ENCODE measurements at places on chromosomes 12 and 14.

- DNase-seq, result no peak
Measured at GRCh38 chr12:127169321-127170181, 1097.4 kb upstream of the TMEM132C start.

GRCh38 chr14:75066691-75067090 lies 2.8 kb upstream of the ZC2HC1C start:
- DNase-seq, result no peak

GRCh38 chr12:20883288-20883687 lies 72.8 kb downstream of the SLCO1B3 start:
- DNase-seq, result no peak

DNA sequence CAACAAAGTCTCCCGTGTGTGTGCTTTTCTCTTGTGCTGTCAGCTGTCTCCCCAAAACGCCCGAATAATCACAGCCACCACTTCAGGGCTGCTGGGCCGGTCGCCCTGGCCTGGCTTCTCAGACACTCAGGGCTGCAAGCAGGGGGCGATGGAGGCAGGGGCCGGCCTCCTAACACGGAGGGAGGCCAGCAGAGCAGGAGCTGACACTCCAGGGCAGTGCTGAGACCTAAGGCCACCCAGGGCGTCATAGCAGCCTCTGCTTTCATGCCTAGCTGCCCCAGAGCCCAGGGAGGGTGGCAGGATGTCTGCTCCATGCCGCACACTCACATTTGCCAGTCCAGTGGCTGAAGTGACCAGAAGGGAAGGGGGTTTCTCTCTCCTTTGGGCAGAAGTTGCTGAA lies 25.6 kb downstream of the STX2 start:
- no peak for DNase-seq

- DNase-seq, result no peak
Measured at GRCh38 chr14:54856152-54856551, 46.5 kb downstream of the GCH1 start.

DNA sequence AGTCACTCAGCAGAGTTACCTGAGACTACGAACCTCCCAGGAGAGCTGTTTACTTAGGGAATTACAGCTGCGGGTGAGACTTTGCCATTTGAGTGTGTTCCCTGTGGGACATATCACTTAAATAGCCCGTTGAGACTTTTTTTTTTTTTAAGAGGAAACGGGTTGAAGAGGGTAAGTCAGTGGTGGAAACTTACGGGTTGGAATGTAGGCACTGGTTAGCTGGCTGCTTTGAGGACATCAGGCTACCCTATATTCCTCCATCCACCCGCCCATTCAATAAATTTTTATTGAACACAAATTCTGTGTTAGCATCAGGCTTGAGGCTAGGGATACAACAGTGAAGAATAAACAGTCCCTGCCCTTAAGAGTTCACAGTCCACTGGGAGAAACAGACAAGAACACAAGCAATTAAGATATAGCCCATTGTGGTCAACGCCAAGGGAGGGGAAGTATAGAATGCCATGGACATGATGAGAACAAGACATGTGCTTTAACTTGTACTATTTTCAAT lies 88.1 kb upstream of the CPSF6 start:
- no peak for DNase-seq

- no peak for DNase-seq
Measured at GRCh38 chr12:74957634-74958033, 252.0 kb downstream of the KCNC2 start.

DNA sequence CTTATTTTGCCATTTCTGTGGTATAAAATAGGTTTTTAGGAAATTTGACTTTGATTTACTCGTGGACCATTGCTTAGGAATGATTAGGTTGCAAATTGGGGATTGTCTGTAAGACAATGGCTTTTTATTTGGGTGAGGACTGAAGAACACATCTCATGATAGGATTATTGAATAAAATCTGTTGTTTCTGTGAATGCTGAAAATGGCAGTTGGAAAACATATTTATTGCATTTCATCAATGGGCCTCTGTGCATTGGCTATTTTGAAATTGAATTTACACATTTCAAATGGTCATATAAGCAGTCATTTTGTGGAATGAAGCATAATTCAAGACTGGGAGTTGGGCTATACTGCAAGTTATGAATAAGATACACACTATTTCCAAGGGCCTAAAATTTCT lies 46.0 kb downstream of the FGD4 start:
- no peak for DNase-seq

GRCh38 chr12:9340422-9341259 lies 132.4 kb upstream of the PZP start:
- DNase-seq, result no peak

DNA sequence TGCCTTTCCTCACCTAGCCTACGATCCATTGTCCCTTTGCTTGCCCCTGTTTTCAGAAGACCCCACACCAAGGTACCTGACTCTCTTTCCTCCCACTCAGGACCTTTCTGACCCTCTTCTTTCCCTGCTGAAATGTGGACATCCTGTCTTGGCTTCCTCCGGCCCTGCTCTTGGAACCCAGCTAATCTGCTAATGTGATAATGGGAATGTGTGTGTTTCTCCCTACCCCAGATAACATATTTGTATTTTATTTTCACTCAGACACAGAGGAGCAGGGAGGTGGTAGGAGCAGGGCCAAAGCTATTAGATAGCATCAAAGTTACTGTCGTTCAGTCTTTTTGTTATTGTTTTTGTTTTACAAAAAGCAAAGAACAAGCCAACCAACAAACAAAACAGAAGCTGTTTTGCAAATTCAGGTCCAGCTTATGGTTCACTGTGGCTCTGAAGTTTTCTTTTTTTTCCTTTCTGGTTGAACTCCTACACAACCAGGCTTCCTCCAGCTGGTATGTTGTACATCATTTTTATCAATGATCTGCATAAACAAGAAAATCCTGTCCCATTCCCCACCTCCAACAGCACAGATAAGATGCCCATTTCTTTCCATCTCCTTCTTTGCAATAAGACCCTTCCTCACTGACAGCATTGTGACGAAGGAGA lies 137.3 kb downstream of the C12orf75 start:
- DNase-seq, result no peak

GRCh38 chr14:104144453-104144790 lies 6.0 kb downstream of the KIF26A start:
- no peak for DNase-seq

GRCh38 chr12:47286676-47287075 lies 206.9 kb upstream of the AMIGO2 start:
- DNase-seq, result no peak

DNA sequence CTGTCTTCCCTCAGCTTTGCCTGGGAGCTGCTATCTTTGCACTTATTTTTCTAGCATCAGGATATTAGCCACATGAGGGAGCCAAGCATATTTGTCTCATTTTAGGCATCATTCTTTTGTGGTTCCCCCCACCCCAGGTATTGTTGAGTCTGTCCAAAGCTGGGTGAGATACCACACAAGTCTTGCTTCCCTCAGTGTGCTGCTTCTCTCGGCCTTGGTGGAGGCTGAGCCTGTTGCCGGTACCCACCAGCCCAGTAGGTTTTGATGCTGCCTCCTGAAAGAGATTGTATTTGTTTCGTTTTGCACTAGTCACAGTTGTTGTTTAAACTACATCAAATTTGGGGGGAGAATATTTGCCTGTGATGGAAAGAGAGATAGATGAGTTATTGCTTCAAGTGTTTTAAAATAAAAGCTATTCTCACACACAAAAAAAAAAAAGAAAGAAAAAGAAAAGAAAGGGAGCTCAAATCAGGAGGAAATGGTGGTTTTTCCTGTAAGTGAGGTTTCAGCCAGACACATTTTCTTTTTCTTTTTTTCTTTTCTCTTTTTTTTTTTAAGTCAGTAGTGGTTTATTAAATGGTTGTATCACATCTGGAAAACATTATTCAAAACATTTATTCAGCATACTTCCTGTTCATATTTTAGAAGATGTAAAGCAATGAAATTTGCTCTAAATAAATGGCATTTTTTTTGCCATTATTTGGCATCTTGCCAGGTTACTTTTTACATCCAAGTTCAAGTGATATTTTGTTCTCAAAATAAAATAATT lies 58.5 kb downstream of the SLC4A8 start:
- no peak for DNase-seq

DNA sequence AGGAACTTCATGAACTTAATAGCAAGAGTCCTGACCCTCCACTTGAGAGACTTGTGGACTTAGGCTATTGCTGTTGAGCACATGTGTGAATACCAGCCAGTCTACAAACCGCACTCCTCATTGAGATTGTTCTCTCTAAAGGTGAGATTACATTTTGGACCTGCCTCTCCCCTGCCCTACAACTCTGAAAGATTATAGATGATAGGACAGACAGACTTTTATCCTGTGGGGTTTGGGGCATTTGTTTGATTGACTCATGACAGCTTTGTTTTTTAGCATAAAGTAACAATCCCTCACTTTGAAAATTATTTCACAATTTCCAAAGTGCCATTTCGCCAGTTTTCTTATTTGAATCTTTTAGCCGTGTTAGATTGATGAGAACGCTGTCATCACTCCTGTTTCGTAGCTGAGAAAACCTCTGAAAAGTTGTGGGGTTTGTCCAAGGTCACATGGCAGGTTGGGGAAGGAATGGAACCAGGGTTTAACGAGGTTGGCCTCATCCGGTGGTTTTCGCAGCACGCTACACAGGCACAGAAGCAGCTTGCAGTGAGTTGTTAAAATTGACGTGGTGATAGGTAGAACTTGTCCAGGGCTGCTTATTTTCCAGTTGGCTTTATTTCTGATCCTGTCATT lies 836 bp downstream of the EVL start:
- peak; percentile 91 for DNase-seq

DNA sequence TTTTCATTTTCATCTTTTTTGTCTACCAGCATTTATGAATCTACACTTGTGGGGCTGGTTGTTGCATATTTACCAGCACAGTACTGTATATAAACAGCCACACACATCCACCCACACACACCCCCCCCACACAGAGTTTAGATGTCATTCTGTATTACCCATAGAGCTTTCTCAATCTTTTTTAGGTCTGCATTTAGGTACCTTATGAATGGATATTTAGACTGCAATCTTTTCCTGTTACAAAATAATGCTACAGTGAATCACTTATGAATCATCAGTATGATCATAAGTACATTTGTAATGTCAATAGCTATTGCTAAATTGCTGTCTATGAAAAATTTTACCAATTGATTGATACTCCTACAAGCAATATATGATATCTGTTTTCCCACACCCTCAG lies 67.3 kb upstream of the STK38L start:
- DNase-seq, result no peak

DNA sequence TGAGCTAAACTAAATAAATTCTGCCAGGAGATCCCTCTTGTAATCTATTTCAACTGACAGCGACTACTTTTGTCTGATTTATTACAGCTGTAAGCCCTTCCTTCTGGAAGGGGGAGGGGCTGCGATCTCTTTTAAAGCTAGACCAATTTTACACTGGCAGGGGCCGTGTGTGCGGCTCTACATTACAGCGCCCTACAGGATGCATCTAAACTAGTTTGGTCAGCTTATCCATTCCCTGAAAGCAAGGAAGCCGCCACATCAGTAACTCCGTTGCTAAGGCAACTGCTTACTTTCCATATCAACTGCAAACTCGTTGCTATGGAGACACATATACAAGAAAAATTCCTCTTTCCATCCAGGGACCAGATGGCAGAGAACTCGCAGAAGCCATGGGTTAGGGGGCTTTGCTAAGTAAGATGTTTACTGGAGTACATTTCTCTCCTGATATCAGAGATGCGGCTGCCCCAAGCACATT lies 17.4 kb downstream of the FOXN3 start:
- peak; percentile 12 for DNase-seq

DNA sequence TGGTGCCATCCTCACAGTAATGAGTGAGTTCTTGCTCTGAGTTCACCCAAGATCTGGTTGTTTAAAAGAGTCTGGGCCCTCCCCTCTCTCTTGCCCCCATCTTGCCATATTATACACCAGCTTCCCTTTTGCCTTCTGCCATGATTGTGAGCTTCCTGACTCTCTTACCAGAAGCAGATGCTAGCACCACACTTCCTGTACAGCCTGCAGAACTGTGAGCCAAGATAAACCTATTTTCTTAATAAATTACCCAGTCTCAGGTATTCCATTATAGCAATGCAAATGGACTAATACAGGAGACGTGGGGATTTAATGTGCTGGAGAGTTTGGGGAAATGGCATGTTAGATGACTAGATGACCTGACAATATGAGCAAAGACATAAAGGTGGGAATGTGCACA lies 12.8 kb downstream of the SLC4A8 start:
- no peak for DNase-seq

- no peak for DNase-seq
Measured at GRCh38 chr14:63972323-63972932, 119.6 kb downstream of the SYNE2 start.

GRCh38 chr14:89178800-89179535 lies 238.1 kb downstream of the FOXN3 start:
- DNase-seq, result no peak

DNA sequence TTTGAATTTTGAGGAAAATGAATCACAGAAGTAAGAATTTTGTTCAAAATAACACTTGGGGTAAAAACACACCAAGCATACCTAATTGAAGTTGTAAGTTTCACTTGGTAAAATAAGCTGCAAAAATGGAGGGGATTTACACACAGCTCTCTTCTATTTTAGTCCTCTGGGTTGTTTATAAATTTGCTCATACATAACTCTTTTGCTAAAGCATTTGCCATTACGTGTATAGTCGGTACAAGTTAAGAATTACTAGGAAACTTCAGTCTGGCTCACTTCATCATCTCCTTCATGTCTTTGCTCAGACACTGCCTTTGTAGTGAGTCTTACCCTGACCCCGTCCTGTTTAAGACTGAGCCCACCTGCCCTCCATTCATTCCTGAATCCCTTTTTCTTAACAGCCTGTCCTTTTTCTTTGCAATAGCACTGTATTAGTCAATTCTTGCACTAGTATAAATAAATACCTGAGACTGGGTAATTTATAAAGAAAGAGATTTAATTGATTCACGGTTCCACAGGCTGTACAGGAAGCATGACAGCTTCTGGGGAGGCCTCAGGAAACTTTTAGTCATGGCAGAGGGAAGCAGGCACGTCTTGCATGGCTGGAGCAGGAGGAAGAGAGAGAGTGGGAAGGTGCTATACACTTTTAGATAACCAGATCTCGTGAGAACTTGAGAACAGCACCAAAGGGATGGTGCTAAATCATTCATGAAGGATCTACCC lies 451.1 kb downstream of the PCNX1 start:
- DNase-seq, result no peak

- no peak for DNase-seq
Measured at GRCh38 chr14:99790201-99790977, 2.8 kb upstream of the EML1 start.

GRCh38 chr12:31008961-31009840 lies 64.5 kb upstream of the DDX11 start:
- DNase-seq, result no peak

GRCh38 chr12:89454080-89454848 lies 70.3 kb downstream of the GALNT4 start:
- no peak for DNase-seq
